Lower lobe of right lung (tissue), 2 donors: ENCODE measurements at places on chromosomes 7 and 10. TPM values are rescaled to one million over a fixed set of nuclear protein-coding genes. Genes with fewer than 3 reads are reported as not detected.

- peaks cover 96% of the 10 kb centered on the region for H3K36me3 ChIP-seq
- no peak overlapping the region for H3K27ac ChIP-seq
- no peak overlapping the region for H3K4me3 ChIP-seq
- no peak for DNase-seq
- H3K27me3 ChIP-seq, result no peaks in the 10 kb centered on the region
These were observed 38.6 kb upstream of the NCAPG2 start for GRCh38 chr7:158743219-158743618.

Gene GRID1
- 2.5 TPM for total RNA-seq

GRCh38 chr10:59753267-59753666, at the start of gene MRLN:
Gene MRLN (minus strand): TSS chr10:59753455.
- DNase-seq, result no peak
- H3K27me3 ChIP-seq, result no peaks in the 10 kb centered on the region
- H3K4me1 ChIP-seq, result no peaks in the 10 kb centered on the region
- no peak within 1 kb of the TSS for H3K27ac ChIP-seq
- no peak within 1 kb of the TSS for H3K4me3 ChIP-seq
- no peaks in the 10 kb centered on the region for H3K36me3 ChIP-seq

Gene PRSS2
- total RNA-seq, result not detected

Gene SLF2
- 34.4 TPM for total RNA-seq

- H3K36me3 ChIP-seq, result no peaks in the 10 kb centered on the region
- no peak for DNase-seq
- no peak overlapping the region for H3K4me3 ChIP-seq
- no peaks in the 10 kb centered on the region for H3K4me1 ChIP-seq
- H3K27ac ChIP-seq, result no peak overlapping the region
- no peaks in the 10 kb centered on the region for H3K27me3 ChIP-seq
These were observed 177.8 kb downstream of the PTPRN2 start for GRCh38 chr7:158409816-158410330.

DNA sequence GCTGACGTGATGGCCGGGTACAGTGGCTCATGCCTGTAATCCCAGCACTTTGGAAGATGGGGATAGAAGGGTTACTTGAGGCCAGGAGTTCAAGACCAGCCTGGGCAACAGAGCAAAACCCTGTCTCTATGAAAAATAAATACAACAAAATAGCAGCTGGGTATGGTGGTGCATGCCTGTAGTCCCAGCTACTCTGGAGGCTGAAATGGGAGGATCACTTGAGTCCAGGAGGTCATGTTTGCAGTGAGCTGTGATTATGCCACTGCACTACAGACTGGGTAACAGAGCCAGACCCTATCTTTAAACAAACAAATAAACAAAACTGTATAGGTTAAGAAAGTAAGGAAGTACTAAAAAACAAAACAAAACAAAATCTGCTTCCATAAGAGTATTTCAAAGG, 6.2 kb upstream of the CUL2 start:
- no peaks in the 10 kb centered on the region for H3K27me3 ChIP-seq
- no peak for DNase-seq
- no peaks in the 10 kb centered on the region for H3K36me3 ChIP-seq

Gene C7orf57
- 1.6 TPM for total RNA-seq

Gene ENTPD1
- 34.5 TPM for total RNA-seq

Gene NPSR1
- not detected for total RNA-seq

Gene MMRN2
- 53.1 TPM for total RNA-seq

Gene ELN
- 83.3 TPM for total RNA-seq
